ENCODE measurements at places on chromosomes 2 and 18. TPM values are rescaled to one million over a fixed set of nuclear protein-coding genes. Genes with fewer than 3 reads are reported as not detected.

TTR gene
- total RNA-seq, result not detected

KIF5C gene
- 32.0 TPM for total RNA-seq

GRCh38 chr2:39469807-39470206, 32.7 kb upstream of the MAP4K3 start:
- no peak for DNase-seq

DNA sequence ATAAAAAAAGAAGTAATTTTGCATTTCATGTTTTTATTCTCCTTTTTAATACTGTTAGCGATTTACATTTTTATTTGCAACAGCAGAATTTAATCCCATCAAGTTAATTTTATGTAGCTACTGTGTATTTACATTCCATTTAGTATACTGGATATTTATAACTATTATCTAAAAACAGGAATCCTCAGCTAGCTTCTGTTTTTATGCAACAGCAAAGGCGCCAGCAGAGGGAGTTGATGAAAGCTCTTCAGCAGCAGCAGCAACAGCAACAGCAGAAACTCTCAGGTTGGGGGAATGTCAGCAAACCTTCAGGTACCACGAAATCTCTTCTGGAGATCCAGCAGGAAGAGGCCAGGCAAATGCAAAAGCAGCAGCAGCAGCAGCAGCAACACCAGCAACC, 26.2 kb upstream of the SNORC start:
- DNase-seq, result no peak

WNT10A gene
- 14.4 TPM for total RNA-seq

LBX2 gene
- total RNA-seq, result not detected

GRCh38 chr2:58710795-58711279, 469.7 kb upstream of the FANCL start:
- no peak for DNase-seq

Data from T-helper 17 cell (primary cell).